ENCODE measurements at places on chromosomes 2 and 18.

DNA sequence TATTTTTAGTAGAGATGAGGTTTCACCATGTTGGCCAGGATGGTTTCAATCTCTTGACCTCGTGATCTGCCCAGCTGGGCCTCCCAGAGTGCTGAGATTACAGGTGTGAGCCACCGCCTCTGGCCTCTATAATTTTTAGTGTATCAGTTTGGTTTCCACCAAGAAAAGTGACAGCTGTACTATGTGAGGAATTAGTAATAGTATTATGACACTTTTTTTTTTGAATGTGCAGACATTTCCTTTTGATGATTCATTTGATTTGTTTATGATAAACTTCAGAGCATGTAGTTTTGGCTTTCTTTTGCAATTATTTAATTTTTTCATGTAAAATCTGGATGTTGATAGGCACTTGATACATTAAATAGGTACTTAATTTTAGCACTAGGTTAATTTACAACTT lies 61.5 kb downstream of the PTPN4 start:
- no peak for DNase-seq

GRCh38 chr2:192729369-192729768 lies 534.6 kb upstream of the TMEFF2 start:
- no peak for DNase-seq

- no peak for DNase-seq
Observed at GRCh38 chr2:202911203-202911511, 316 bp downstream of the WDR12 start.

GRCh38 chr2:152716805-152717227 lies 445 bp downstream of the PRPF40A start:
- DNase-seq = no peak

DNA sequence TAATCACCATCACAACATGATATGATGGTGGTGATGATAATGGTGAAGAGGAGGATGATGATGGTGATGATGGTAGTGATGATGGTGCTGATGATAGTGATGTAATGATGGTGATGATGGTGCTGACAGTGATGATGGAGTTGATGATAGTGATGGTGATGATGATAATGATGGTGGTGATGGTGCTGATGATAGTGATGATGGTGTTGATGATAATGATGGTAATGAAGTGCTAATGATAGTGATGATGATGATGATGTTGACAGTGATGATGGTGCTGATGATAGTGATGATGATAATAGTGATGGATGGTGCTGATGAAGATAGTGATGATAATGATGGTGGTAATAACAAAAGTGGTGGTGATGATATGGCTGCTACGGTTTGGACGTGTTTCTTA lies 4.4 kb upstream of the GPR148 start:
- DNase-seq = no peak

- no peak for DNase-seq
Observed at GRCh38 chr18:58803978-58804377, 60.7 kb upstream of the ZNF532 start.

GRCh38 chr2:224401641-224402342 lies at the start of gene FAM124B:
Gene FAM124B (minus strand): TSS chr2:224402107. CDS start chr2:224401768, 339 bp downstream.
- peak; percentile 27 for DNase-seq

- DNase-seq = no peak
Observed at GRCh38 chr18:77032181-77032701, 100.3 kb downstream of the MBP start.

All from GOT3 (cell line).